Fibroblast of skin of scalp (primary cell): ENCODE measurements at places on chromosomes 7 and 10.

GRCh38 chr10:63466144-63466935 is 563 bp upstream of the JMJD1C start:
- DNase-seq: peak; percentile 57

DNA sequence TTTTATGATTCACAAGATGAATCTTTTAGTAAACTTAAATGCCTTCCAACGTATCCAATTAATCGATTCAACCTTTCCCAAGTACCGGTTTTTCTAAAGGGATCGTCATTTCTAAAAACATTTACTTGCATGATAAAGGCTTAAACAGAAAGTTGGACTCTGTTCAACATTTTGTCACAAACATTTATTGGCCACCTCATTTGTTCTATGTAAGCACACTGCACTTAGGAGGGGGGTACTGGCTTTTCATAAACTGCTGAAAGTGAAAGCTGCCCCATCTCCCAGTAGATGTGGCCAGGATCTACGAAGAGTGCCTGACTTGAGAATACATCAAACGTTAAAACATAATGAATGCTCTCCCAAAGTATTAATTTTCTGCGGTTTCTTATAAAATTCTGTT is 37.3 kb upstream of the LAMB4 start:
- DNase-seq: no peak

DNA sequence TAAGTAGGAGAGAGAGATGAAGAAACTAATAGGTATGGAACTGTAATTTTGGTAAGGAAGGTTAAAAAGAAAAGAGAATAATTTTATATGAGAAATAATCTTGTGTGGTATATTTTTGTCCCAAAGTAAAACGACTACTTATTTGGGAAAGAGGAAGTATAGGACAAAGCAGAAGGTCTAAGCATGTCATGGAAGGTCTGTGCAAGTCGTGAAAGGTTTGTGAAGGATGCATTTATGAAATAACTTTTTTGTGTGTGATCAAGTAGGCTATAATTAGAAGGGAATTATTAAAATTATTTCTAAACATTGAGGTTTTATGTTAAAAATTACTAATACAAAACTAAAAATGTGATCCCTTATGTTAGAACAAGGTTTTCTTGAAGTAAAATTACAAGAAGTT is 63.3 kb downstream of the ZNF783 start:
- DNase-seq: no peak

DNA sequence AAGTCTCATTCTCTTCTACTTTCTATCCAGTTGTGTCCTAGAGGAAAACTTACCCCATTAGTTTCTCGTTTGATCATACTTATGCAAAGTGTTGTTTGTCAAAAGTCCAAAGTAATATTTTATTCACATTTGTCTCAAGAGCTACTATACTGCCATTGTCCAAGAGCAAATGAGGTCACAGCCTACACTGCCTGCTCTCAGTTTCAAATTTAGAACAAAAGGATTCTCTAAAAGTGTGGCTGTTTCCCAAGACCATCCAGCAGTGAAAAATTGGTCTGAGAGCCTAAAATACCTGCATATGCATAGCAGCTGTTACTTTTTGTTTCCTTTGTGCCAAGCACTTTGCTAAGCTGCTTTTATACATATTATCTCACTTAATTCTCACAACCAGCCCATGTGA is 439.5 kb upstream of the NFE2L3 start:
- no peak for DNase-seq

GRCh38 chr7:155729847-155730246 is 82.4 kb downstream of the SHH start:
- peak; percentile 39 for DNase-seq

GRCh38 chr7:5381071-5381772 is 42.4 kb downstream of the TNRC18 start:
- no peak for DNase-seq

DNA sequence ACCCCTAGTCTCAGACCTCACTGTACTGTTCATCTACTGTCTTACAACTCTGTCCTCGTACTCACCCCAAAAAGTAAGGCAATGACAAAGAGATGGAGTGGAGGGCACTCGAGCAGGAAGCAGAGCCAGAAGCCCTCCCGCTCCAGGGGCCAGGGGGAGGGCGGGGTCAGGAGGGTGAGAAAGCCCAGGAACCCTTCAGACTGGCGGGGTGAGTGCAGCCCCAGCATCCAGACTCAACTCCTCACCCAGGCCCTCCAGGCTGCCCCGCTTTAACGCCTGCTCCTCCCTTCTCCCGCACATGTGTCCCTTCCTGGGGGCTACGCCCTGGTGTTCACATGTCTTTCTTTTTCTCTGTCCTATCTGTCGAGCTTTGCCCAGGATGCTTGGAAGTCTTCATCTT is 66.1 kb downstream of the CALML3 start:
- DNase-seq: no peak

DNA sequence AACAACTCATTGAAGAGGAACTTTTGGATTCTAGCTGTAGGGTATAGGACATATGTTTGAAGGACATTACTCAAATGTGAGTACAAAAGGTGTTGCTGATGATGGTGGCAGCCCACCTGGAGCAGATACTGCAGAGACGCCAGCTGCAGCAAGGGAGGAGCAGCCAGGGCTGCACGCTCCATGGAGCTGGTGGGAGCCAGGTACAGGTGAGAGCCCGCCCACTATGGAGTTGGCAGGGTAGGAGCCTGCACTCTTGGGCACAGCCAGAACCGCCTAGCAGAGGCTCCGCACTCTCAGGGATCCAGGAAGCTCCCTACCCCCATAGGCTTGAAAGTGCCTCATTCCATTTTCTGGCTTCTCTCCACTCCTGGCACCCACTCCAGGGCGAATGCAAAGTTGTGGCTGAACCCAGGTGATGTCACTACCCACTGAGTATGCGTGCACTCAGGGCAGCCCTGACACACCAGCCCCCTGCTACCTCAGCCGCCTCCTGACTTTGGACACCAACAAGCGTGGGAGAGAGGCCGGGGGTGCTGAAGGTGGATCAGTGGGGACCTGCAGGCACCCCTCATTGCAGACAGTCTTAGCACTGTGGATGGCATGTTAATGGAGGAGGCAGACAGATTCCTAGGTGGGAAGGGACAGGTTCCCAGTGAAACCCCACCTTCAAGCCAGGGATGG is 761.1 kb downstream of the IPMK start:
- no peak for DNase-seq

DNA sequence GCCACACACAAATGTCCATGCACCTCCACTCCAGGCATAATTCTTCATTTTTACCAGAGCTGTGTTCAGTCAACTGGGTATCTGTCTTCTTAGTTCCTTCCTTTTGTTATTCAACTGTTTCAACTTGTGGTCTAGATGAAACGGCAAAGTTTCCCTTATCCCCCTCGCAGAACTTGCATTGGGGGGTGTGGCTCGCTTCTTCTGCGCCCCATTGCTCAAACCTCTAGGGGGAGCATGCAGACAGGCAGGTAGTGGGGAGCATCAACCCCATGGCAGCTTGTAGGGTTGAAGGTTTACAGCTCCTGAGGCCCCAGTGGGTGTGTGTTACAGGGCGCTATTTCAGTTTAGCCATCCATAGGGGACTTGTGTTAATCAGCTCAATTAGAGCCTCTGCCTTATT is 38.3 kb upstream of the COBL start:
- DNase-seq: no peak

GRCh38 chr7:128164955-128165670 is 76.0 kb upstream of the LEP start:
- DNase-seq: no peak

DNA sequence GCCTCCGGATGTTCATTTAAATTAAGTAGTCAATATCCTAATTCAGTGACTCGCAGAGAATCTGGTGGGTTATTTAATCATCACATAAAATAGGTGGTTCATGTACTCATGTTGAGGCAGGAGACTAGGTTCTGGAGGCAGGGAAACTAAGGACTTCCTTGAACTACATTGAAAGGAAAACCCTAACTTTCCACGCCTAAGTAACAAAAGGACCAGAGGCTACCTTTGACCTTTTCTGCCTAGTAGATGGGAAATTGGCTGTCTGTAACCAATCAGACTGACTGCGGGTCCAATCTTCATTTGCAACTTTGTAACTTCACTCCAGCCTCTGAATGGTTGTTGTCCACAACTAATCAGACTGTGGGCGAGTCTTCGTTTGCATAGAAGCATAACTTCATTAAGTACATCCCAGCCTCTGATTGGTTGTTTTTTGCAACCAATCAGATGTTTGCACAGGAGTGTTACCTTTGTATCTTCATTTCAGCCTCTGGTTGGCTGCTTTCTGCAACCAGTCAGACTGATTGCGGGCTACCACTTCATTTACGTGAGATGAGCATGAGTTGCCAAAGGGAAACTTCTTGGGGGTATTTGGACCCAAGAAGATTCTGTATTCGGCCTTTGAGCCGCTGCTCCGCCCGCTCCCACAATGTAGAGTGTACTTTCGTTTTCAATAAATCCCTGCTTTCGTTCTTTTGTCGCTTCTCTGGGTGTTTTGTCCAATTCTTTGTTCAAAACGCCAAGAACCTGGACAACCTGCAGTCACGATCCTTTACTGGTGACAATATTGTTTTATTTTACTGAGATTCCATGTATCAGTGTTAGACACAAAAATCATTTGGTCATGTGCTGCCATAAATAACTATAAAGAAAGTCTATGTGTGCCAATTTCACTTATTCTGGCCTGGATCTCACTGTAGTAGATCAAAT is 1.7 kb upstream of the ST7 start:
- no peak for DNase-seq

GRCh38 chr10:63166742-63167258 is 33.7 kb downstream of the NRBF2 start:
- peak; percentile 78 for DNase-seq

- no peak for DNase-seq
Observed at GRCh38 chr10:14349081-14349480, 18.4 kb upstream of the FRMD4A start.

GRCh38 chr10:29736366-29737073 is 101.7 kb upstream of the SVIL start:
- DNase-seq: peak; percentile 36

DNA sequence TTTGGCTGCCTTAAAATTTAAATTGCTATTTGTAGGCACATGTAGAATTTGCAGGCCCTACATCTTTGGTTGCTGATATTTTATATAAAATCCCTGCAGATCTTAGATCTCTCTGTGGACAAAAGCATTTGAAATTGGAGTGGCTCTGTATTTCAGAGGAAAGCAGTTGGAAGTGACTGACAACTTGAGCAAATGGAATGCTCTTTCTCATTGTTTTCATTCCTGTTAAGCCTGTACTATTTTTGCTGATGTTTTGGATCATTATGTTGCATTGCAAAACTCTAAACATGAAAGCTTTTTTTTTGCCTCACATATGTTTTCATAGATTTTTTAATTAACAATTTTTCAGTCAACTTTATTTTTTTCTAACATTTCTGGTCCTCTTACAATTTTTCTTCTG is 251.2 kb upstream of the MDFIC start:
- peak; percentile 16 for DNase-seq

- no peak for DNase-seq
Observed at GRCh38 chr7:142785841-142786250, 15.1 kb downstream of the PRSS2 start.

DNA sequence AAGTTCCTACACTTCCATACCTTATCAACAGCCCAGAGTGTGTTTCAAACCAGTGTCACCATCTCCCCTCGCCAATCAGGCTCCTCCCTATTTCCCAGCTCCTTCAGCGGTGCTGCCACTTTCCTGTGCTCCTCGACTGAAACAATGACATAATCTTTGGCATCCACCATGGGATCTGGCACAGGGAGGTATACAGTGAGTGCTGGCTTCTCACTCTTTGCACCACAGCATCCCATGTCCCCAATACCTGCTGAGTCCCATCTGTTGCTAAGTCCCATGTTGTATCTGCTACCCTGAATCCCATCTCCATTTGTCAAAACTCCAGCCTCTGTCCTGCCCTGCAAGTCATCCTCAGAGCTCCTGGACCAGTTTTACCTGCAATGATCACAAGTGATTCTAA is 15.4 kb downstream of the PAXIP1 start:
- DNase-seq: no peak

DNA sequence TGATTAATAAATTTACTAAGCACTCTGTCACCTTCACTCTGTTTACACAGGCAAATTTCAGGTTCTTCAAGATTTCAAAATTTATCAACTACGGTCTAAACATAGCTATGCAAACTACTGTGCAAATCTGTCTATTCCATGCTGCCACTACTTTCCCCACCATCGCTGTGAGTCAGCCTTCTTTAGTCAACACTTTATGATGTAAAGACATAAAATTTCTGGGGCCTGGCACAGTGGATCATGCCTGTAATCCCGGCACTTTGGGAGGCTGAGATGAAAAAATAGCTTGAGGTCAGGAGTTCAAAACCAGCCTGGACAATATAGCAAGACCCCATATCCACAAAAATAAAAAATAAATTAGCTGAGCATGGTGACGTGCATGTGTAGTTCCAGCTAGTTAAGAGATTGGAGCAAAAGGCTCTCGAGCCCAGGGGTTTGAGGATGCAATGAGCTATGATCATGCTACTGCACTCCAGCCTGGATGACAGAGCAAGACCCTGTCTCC is 42.6 kb downstream of the CNOT4 start:
- peak; percentile 7 for DNase-seq

GRCh38 chr7:72577107-72577506 is 165.0 kb upstream of the CALN1 start:
- no peak for DNase-seq

GRCh38 chr7:43196379-43196778 is 83.9 kb downstream of the HECW1 start:
- DNase-seq: no peak

- no peak for DNase-seq
Observed at GRCh38 chr7:102460467-102460866, 4.2 kb downstream of the ALKBH4 start.
